Sigmoid colon (tissue), 7 donors: ENCODE measurements at places on chromosomes 2 and 18. TPM values are rescaled to one million over a fixed set of nuclear protein-coding genes. Genes with fewer than 3 reads are reported as not detected.

- DNase-seq, result no peak
Observed at GRCh38 chr2:48287976-48288375, 242.0 kb upstream of the STON1 start.

GRCh38 chr2:55148269-55148668 lies 83.8 kb downstream of the CLHC1 start:
- DNase-seq, result no peak

- DNase-seq, result no peak
Observed at GRCh38 chr2:38013158-38013752, 62.7 kb downstream of the CYP1B1 start.

- no peak for DNase-seq
Observed at GRCh38 chr2:239132156-239132709, 268.6 kb downstream of the HDAC4 start.

DNA sequence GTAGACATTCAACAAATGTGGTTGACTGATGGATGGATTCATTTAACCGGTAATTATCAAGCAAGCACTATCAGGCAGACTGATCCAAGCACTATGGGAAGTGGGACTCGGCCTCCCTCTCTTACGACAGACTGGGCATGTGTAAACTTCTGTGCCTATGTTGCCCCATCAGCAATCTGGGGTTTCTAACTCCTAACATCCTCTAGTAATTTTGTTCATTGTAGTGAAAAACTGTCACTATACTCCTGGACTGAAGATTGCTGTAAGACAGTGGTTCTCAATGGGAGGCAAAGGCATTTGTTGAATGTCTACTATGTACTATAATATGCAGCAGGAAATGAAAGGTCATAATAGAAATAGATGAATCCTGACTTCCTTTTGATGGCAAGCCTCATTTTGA lies 51.2 kb upstream of the CREB1 start:
- DNase-seq, result no peak

Gene AP1S3
- 0.14 TPM for total RNA-seq

Gene GAL3ST2
- not detected for total RNA-seq

Gene SERPINB3
- not detected for total RNA-seq

Gene PRKCE
- 21.9 TPM for total RNA-seq
